ENCODE measurements at places on chromosomes 12 and 14.

DNA sequence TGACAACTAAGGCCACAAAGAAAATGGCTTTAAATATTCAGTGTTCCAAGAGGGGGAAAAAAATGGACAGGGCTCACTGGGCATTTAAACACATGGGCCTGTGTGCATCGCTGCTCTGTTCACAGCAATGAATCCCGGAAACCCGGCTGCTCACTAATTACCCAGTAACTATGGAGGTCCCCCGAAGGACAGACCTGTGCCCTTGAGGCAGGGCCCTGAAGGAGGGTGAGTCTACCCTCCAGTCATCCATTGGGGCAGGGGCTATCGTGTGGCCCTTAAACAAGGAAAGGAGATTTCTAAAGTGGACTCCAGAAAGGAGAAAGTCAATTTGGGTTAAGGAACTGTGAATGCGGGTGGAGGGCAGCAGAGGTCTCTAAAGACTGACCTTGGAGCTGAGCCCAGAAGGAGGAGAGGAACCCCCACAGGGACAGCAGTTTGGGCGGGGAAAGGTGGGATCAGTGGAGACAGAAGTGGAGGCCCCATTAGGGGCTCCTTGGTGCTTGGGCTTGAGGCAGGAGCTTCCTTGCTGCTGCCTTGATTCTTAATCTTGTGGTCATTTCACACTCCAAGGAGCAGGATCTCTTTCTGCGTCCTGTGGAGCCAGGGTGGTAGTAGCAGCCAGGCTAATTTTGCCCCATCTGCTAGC is 1.4 kb upstream of the CLMN start:
- no peak for DNase-seq

GRCh38 chr14:87615822-87616679 is 376.9 kb downstream of the GALC start:
- no peak for DNase-seq

GRCh38 chr14:75751296-75751695 is 90.2 kb downstream of the TTLL5 start:
- no peak for DNase-seq

DNA sequence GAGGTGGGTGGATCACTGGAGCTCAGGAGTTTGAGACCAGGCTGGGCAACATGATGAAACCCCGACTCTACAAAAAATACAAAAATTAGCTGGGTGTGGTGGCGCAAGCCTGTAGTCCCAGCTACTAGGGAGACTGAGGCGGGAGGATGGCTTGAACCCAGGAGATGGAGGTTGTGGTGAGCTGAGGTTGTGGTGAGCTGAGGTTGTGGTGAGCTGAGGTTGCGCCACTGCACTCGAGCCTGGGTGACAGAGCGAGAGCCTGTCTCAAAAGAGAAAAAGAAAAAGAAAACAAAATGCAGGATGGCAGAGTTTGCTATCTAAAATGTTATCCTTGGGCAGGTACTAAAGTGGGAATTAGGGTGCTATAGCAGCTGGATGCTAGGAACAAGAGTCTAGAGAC is 10.8 kb upstream of the GPRC5A start:
- no peak for DNase-seq

DNA sequence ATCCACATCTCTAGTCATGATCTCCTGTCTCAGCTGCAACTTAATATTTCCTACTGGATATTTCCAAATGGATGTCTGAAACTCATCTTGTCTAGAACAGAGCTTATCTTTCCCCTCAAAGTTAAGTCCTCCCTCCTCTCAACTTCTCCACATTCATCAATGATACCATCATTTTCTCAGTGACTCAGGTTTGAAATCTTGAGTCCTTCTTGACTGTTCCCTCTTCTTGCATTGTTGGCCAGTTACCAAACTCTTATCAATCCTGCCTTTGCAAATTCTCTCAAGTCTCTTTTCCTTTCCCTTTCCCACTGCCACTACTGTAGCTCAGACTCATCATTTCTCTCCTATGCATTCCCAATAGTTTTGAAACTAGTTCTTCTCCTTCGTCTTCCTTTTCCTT is 14.3 kb upstream of the CHURC1 start:
- no peak for DNase-seq

GRCh38 chr12:123389560-123390351 is 5.8 kb downstream of the KMT5A start:
- DNase-seq, result peak; percentile 5

GRCh38 chr14:104882325-104882973 is 17.4 kb downstream of the CEP170B start:
- no peak for DNase-seq

- no peak for DNase-seq
Measured at GRCh38 chr14:57205938-57206337, 62.8 kb downstream of the EXOC5 start.

GRCh38 chr12:12715128-12715458 is 2.1 kb upstream of the CDKN1B start:
- no peak for DNase-seq

DNA sequence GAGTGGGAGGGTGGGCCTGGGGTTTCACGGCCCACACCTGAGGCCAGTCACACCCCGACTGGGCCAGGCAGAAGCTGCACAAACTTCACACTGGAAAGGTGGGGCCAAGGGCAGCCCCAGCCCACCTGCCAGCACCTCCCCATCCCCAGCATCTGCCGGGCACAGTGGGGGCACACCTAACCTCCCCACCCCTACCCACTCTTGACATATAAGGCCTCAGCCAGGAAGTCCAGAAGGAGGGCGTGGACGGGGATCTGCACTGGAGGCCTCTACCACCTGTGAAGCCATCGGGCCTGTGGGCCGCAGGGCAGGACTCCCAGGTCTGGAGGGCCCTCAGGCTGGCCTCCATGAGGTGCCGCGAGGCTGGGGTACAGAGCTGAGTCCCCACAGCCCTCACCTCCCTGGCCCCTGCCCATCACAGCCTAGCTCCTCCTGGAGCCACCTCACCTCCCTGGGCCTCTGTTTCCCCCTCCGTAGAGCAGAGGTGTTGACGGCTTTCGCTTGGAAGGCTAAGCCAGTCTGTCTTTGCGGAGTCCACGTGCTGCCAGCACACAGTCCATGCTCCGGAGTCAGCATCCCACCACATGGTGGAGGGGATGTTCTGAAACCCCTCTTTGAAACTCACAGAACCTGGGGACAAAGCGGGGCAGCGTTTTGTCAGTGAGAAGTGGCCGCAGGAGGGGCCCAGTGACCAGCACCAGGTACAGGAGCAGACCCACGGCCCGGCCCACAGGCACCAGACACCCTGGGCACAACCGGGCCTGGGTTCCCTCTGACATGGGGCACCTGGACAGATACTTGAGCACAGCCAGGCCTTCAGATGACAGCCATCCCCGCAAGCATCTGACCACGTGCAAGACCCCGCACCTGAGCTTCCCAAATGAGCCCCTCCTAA is 38.2 kb upstream of the INF2 start:
- DNase-seq, result no peak

GRCh38 chr14:91317381-91318308 is 73.1 kb upstream of the GPR68 start:
- peak; percentile 57 for DNase-seq

DNA sequence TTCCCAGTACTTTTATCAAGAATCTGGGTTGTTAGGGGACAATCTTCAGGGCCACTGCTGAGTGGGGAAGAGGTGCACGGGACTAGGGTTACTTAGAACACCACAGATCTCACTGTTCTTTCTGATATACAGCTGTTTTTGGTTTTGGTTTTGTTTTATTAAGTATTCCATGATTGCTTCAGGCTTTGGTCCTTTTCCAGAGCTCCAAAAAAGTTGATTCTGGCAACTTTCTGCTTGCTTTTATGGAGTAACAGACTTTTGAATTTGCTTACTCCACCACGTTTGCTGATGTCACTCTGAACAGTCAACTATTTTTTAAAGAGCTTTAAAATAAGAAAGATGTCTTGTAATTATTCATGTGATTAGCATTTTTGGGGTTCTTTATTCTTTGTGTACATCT is 368.1 kb upstream of the FOXG1 start:
- DNase-seq, result no peak

GRCh38 chr12:132610051-132610759 is at the start of gene LRCOL1:
TSS of gene LRCOL1 (minus strand) at chr12:132610582. CDS start at chr12:132606251, 4,331 bp downstream.
- no peak for DNase-seq

- no peak for DNase-seq
Measured at GRCh38 chr12:42056130-42056529, 88.5 kb downstream of the GXYLT1 start.

GRCh38 chr12:43776498-43776897 is 17.7 kb downstream of the IRAK4 start:
- no peak for DNase-seq

Data from effector memory CD4-positive, alpha-beta T cell (primary cell).